CD4-positive, alpha-beta T cell treated with Interleukin-21 for 1 hour (primary cell): ENCODE measurements at places on chromosomes 6 and 20.

- DNase-seq = no peak
Observed at GRCh38 chr20:37352608-37352980, 6.7 kb downstream of the SRC start.

GRCh38 chr6:100913400-100914276, 32.5 kb upstream of the ASCC3 start:
- DNase-seq = no peak

GRCh38 chr6:163529605-163530004, 115.1 kb downstream of the QKI start:
- DNase-seq = no peak

DNA sequence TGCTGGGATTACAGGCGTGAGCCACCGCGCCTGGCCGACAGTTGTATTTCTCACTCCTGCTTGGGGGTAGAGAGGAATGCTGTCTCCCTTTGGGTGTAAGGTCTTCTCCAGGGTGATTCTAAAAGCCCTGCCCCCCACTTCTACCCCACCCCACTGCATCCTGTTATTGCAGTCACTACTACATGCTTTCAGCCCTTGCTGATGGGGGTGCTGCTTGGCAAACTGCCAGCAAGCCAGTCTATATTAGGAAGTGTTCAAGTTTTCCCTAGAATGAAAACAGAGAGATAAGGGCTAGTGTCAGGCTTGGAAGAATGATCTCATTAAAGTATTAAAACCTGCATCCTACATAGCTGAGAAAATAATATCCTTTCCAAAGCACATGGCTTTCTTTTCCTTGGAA, 31.3 kb downstream of the TTI1 start:
- DNase-seq = no peak

DNA sequence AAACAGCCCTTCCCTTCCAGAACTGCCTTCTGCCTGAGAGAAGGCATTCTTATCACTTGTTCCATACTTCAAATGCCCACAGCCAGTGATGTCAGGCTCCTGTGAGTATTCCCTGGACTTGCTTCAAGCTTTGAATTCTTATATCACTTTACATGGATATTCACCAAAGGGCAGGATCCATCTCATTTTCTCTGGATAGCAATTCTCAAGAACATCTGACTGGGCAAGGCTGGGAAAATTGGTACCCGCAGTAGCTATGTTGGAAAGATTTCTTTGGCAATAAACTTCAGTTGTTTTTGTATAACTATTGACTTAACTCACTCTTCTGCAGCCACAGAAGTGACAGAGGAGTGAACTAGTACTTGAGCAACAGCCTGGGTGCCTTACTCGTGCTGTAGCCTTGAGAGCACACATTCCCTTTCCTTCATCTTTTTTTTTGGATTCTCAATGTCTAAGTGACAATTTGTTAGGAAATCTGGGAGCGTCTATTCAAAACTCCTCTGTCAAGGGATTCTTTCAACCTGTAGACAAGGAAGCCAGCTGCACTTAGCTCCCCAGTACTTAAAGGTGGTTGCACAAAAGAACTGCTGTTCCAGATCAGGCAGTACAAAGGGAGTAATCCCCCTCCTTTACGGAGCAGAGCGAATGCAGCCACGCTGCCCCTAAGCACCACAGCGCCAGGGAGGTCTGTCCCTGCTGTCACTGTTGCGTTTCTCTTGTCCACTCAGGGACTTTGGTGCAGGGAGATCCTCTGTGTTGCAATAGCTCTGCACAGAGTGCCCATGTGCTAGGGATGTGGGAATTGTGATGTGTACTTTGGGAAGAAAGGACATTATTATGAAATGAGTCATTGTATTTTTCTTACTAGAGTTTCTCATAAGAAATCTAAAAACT, 69.6 kb downstream of the JAG1 start:
- DNase-seq = no peak

GRCh38 chr6:168078943-168079405, at the start of gene FRMD1:
FRMD1 (minus strand) TSS chr6:168079212; CDS start chr6:168079094, 118 bp downstream.
- no peak for DNase-seq

GRCh38 chr6:70673601-70674000, 5.9 kb downstream of the SMAP1 start:
- no peak for DNase-seq

GRCh38 chr6:162140251-162140852, 587.2 kb downstream of the PRKN start:
- no peak for DNase-seq

DNA sequence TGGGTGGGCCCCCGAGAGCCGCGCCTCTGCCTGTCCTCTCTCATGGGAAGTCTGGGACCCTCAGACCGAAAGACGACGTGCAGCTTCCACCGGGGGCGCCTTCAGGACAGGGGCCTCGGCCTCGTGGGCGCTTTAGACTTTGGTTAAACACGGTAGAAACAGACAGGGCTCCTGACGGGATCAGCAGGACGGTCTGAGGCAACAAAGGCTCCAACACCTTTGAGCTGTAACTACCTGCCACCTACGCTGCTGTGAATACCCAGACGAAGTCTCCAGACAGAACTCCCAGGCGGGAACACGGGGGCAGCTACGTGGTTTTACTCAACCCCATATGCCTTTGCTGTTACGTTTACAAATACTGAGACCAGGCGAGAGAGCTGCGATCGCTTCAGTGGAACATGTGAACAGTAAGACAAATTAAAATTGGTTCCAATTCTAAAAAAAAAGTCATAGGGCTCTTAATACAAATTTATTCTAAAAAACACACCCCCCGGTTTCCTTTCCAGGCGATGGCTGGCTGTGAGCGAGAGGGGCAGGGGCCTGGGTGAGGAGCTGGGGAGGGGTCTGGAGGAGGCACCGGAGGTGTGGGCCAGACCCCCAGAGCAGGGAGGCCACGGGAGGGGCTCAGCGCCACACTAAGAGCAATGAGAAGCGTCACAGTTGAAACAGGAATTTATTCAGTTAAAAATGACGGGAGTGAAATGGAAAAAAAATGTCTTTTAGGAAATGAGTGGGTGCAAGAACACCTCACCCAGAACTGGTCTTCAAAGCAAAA, 453.2 kb downstream of the QKI start:
- no peak for DNase-seq

DNA sequence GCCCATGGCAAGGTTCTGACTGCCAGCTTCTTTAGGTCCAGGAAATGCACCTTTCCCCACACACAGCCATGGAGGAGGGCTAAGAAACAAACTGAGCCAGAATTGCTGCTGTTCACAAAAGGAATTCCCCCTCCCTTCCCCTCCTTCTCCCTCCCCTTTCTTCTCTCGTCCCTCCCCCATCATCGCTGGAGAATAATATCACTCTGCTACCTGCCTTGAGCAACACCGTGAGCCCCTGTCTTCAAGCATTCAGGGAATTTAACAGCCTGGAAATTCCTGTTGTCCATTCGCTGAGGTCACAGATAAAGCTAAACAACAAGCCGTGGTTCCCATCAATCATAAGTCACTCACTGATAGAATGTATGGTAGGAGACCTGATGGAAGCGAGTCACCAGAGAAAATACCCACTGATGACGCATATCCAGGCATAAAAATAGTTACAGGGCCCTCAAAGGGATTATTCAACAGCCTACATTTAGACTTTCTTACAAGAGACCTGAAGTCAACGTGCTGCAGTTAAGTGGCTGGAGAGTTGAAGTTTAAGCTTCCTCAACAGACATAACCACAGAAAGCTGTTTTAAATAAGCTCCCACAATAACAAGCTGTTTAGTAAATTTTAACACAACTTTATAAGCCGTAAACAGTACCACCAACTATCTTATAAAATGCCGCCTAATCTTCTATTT, 59.7 kb downstream of the HIVEP2 start:
- DNase-seq = peak; percentile 91

DNA sequence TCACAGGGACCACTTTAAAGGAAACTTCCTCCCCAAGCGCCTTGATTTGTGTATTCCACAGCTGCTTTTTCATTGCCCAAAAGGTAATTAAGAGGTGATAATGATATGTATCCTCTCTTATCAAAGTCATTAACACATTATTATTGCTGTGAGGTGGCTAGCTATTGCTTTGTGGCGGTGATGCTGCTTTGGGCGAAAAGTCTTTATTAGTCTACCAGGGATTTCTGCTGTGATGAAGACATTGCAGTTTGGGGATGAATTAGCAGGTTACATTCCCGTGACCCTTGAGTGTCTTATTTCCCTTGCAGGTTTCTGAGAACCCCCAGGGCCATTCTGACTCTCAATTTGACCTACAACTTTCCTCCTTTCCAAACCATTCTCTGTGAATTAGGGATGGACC, 143.4 kb upstream of the SOX4 start:
- no peak for DNase-seq

GRCh38 chr20:53023732-53024520, 51.8 kb downstream of the TSHZ2 start:
- DNase-seq = no peak

- no peak for DNase-seq
Observed at GRCh38 chr20:35004749-35005462, 49.2 kb downstream of the MYH7B start.

- DNase-seq = no peak
Observed at GRCh38 chr6:72646604-72647485, 25.0 kb downstream of the KCNQ5 start.

DNA sequence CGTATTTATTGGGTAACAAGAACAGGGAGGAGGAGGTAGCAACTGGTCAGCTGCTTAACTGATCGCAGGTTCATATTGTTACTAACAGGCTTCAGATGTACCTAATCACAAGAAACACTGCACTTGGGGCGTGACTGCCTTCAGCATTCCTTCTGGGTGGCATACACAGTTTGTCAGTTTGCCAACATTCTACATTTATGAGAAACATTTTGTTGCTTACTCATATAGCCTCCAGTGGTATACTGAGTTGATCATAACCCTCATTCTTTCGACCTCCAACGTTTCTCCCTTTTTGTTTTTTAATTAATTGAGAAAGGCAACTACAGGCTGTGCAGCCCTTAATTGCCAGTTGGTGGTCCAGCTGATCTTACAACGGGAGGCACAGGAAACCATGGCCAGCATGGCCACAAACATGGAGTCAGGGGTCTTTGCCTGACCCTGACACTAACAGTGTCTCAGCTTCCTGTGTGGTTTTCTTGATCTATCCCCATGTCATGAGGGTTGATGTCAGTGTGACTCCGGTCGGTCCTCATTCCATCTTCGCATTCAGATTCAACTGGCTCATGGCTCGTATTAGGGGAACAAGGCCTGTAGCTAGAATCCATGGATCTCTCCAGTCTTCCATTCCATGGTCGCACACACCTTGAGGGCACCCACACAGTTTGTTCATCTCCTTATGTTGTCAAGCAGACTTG, 9.4 kb downstream of the EPB41L2 start:
- no peak for DNase-seq

- DNase-seq = no peak
Observed at GRCh38 chr6:90977513-90977912, 390.6 kb upstream of the MAP3K7 start.

DNA sequence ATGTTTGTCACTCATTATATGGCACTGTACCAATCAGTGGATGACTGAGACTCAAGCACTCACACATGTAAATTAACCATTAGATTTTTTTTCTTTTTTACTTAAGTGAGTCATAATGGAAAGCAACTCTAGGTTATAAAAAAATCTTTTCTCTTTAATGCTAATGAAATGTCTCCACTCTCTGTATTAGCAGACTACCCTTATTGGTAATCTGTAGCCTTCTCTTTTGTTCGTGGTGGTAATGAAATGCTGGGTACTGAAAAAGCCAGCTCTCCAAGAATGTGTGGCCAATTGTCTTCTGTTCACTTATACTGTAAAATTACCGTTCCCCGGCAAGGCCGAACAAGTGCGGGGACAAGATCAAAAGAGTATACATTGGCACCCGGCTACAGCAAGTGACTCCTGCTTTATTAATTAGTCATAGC, 69.0 kb downstream of the AFG1L start:
- no peak for DNase-seq

- no peak for DNase-seq
Observed at GRCh38 chr20:61387204-61387953, 135.3 kb downstream of the CDH4 start.

GRCh38 chr20:24211972-24212371, 223.4 kb upstream of the GGTLC1 start:
- DNase-seq = no peak

GRCh38 chr20:24016607-24017457, 28.3 kb upstream of the GGTLC1 start:
- no peak for DNase-seq

GRCh38 chr6:134468633-134469032, 150.7 kb upstream of the SGK1 start:
- no peak for DNase-seq

DNA sequence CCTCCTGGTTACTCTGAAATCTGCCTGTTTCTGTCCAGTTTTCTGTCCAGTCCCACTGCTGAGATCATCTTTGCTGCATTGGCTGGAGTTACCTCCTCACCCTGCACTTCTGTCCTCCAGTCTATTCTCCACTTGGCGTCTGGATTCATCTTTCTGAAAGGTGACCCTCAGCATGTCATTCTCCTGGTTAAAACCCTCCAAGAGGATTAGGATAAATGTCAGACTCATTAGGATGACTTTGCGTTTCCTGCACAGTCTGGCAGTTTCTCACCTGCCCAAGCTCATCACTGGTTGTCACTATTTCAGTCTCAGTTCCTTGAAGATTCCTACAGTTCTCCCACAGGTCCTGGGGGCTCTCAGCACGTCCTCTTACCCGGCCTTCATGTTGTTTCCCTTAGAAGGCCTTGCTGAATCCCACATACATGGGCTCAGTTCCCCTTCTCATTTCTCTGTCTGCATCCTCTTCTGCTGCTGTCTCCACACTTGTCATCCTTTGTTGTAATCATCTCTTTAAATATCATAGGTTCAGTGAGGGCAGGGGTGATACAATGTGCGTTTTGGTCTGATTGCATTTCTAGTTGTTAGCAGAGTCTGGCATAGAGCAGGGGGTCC, 374.8 kb downstream of the QKI start:
- no peak for DNase-seq

DNA sequence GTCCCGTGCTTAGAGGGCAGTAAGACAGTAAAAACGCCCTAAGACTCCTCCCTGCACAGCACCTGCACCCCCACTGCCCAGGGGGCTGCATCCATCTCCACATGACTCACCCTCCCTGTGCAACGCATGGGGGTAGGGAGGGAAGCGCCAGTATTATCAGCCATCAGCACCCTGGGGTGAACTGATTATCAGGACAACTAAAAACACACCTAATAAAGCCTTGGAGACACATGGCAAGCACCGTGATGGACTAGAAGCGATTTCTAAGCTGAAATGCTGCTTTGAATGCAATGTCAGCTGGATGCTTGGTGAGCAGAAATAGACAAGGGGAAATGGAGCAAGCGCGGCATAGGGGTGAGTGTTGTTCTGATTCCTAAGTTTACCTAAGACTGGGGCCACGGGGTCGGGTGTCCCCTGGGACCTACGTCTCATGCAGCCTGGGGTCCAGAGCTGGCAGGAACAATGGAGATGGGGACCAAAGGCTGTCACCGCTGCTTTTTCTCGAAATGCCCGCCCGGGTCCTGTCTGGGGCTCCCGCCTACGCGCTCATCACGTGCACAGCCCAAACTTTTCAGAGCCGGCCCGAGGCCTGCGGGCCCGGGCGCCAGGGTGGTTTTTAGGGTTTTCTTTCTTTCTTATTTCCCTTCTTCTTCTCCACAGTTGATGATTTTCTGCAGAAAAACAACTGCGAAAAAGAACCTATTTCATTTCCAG, 702 bp upstream of the TNFAIP3 start:
- DNase-seq = no peak

- no peak for DNase-seq
Observed at GRCh38 chr20:19867074-19867473, 109.0 kb downstream of the RIN2 start.
